ENCODE measurements at places on chromosomes 7 and 10.

DNA sequence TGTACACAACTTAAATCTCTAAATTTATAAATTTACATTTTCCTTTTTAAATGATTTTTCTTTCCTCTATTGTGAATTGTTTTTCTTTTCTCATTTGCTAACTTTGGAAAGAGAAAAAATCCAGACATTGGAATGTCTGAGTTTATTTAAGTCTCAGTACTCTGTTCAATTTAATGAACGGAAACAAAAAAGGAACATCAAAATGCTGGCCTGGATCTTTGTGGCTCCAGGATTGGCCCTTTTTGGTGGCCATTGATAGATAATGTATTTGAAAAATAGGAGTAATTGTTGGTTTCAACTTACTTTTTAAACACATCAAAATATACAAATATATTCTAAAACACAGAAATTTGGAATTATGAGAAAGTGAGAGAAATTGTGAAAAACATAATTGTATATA, 336.0 kb downstream of the SUGCT start:
- DNase-seq, result peak; percentile 47

DNA sequence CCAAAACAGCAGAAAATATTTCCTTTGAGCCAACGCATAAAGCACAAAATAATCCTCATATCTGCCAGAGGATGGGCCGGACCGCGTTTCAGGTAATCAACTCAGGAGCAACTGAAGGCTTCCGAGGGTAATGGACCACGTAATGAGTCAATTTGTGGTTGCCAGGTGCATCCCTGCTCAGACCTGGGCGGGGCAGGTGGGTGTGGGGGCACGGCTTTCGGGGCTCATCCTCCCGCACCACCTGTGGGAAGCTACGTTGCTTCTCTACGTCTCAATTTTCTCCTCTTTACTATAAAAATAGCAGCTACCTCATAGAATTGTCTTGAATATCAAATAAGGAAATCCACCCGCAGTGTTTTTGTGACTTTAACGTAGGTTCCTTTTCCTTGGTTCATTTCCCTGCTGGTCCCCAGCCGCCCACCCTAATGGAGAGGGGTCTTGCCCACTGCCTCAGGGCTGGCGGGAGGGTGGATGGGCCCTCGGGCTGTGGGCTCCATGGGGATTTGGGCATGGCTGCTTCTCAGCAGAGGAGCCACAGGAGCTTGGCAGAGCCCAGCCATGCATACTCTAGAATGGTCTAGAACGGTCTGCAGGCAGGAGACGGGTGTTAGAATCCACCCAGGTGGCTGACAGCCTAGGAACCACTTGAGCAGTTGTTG, 324.7 kb downstream of the ADARB2 start:
- no peak for DNase-seq

GRCh38 chr10:47322300-47323061, at the start of gene GDF2:
Gene GDF2 (plus strand): TSS chr10:47322454. CDS start chr10:47322669, 215 bp downstream.
- DNase-seq, result no peak

GRCh38 chr10:132282667-132283603, 24.8 kb downstream of the STK32C start:
- no peak for DNase-seq

- DNase-seq, result peak; percentile 14
These were observed 34.4 kb upstream of the SLC29A4 start for GRCh38 chr7:5248201-5248885.

- no peak for DNase-seq
These were observed 59.3 kb downstream of the C10orf105 start for GRCh38 chr10:71660313-71660712.

- peak; percentile 7 for DNase-seq
These were observed 448.1 kb upstream of the PODXL start for GRCh38 chr7:132004529-132004928.

- DNase-seq, result peak; percentile 73
These were observed 9.1 kb upstream of the DENND2A start for GRCh38 chr7:140649556-140650205.

- no peak for DNase-seq
These were observed 92.0 kb downstream of the CTBP2 start for GRCh38 chr10:125068406-125068805.

DNA sequence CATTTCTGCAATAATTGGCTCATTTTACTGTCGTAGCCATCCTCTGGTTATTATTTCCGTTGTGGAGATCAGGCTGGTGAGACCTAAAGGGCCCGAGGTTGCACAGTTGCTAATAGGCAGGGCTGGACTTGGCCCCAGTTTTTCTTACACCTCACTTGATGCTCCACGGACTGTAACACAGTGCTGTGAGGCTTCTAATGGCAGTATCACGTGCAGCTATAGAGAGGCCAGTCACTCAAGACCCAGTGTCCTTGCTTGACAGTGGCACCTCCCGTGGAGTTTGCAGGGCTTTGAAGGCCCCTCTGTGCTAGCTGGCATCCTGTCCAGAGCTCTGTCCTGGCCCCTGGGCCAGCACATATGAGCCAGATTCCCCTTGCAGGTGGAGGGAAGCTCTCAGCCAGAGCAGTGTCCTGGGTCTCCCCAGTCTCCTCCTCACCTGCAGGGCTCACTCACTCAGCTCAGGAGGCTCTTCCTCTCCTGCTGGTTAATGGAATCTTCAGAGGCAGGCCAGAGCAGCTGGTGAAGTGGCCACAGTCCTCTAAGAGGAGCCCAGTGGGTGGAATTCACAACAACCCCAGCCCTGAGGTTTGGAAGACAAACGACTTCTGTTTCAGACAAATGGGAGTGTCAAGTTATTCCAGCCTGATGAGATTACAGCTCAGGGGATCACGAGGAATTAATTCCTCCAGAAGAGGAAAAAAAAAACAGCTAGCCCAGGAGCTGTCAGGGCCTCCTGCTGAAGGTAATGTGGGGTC, 114.2 kb upstream of the FAM180A start:
- no peak for DNase-seq

- no peak for DNase-seq
These were observed 30.4 kb upstream of the ADD3 start for GRCh38 chr10:109977382-109977806.

- no peak for DNase-seq
These were observed 240.4 kb upstream of the CELF2 start for GRCh38 chr10:10777279-10777678.

DNA sequence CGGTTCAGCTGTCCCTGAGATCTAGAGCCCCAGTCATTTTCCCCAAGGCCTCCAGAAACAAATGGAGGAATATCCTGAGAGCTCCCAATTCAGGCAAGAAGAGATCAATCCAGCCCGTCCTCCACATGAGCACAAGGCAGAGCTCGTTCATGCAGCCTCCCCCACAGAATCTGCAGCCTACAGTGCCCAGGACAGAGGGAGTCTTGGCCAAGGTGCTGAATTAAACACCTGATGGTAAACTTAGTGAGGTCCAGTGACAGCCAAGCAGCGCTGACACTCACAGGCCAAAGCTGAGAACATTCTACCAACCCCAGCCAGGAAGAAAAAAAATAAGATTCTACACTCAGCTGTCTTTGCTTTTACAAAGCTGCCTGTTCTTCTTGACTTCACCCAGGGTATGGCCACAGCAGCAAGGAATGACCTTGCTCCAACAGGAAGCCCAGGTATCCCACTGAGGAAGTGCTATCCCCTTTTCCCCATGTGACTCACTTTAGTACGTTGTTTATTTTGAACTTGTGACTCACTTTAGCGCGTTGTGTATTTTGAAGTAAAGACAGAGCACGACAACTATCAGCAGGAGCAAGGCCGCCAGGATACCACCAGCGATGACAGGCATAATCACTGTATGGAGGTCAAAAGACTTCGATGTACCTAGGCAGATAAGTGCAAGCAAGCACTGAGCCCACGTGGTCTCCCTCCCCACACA, 4.4 kb upstream of the CUZD1 start:
- DNase-seq, result no peak

DNA sequence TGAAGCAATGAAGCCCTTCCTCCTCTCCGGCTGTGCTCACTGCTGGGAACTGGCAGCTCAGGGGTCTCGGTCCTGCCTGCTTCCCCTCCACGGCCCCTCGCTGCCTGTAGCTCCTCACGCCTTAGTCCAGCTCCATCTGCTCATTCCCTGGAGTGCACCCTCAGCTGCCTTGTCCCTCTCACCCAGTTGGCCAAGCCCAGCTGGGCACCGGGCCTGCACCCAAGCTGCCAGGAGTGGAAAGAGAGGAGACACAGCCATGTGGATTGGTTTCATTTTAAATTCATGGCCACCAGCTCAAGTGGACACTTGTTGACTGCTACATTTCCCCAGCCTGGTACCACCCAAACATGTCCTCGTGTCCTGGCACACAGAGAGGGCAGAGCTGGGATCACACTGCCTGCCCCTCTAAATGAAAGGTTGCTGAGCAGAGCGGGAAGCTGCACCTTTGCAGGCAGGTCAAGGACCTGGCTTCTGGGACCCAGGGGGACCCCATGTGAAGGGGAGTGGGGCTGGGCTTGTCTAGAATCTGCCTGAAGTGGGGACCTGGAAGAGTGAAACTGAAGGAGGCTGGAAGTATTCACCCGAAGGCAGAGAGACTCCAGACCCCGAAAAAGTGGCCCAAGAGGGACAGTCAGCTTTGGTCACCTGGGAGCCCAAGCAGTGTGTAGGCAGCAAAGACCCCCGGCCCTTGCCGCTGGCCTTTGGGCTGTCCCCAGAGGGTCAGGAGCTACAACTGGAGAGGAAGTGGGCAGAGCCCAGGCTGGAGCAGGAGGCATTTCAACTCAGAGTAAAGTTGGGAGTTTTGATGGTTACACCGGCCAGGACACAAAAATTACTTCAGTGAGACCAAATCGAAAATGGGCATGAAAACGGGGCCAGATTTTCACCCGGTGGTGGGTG, 15.0 kb upstream of the BNIP3 start:
- DNase-seq, result no peak

- no peak for DNase-seq
These were observed 15.0 kb downstream of the RET start for GRCh38 chr10:43091846-43092245.

DNA sequence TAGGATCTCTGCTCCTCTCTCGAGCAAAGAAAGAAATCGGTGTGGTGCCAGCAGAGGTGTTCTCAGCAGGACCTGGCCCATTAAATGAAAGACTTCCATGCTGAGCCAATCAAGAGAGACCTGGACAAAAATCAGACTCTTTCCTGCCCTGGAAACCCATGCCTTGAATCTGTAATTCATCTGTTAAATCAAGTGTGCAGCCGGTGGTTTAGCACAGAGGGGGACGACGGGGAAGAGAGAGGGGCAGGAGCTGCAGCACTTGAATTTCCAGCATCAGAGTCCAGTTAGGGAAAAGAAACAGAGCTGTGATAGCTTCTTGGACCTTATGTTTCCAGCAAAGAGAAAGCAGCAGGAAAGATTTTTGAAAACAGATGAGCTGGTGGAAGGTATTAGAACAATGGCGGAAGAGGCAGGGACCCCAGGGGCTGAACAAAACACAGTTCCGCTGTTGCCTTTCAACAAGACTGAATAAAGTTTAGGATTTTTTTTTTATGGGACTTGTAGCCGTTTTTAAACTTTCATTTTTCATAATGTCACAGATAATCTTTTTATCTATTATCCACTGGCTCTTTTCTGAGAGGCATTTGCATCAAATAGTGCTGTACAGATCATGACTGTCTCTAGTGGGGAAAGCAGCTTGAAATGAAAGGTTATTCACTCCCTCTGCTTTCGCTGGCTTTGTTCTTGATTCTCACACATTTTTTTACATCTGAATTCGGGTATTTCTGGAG, 543.6 kb upstream of the GALNT17 start:
- DNase-seq, result no peak

DNA sequence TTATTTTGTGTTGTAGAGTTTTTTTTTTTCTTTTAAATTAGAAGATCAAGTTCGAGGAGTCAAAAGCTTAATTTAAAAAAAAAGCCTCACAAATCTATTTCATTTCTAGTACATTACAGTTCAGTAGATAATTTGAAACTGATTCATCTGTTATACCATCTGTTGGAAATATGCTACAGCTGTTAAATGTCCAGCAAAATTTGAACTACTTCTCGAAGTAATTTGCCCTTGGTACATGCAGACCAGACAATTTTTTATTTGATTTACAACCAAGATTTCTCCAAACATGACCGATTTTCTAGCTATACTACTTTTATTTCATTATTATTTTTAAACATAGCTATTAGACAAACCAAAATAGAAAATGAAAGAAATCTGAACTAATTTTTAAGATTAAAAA, 647.9 kb downstream of the CNTNAP2 start:
- no peak for DNase-seq

- DNase-seq, result no peak
These were observed 43.4 kb downstream of the ZNF503 start for GRCh38 chr10:75358132-75358531.

GRCh38 chr10:4345877-4346646, 479.9 kb upstream of the AKR1E2 start:
- DNase-seq, result no peak

GRCh38 chr7:6730343-6730633, 23.5 kb upstream of the ZNF12 start:
- DNase-seq, result peak; percentile 42

- DNase-seq, result no peak
These were observed 171.0 kb downstream of the SND1 start for GRCh38 chr7:127822822-127823508.

DNA sequence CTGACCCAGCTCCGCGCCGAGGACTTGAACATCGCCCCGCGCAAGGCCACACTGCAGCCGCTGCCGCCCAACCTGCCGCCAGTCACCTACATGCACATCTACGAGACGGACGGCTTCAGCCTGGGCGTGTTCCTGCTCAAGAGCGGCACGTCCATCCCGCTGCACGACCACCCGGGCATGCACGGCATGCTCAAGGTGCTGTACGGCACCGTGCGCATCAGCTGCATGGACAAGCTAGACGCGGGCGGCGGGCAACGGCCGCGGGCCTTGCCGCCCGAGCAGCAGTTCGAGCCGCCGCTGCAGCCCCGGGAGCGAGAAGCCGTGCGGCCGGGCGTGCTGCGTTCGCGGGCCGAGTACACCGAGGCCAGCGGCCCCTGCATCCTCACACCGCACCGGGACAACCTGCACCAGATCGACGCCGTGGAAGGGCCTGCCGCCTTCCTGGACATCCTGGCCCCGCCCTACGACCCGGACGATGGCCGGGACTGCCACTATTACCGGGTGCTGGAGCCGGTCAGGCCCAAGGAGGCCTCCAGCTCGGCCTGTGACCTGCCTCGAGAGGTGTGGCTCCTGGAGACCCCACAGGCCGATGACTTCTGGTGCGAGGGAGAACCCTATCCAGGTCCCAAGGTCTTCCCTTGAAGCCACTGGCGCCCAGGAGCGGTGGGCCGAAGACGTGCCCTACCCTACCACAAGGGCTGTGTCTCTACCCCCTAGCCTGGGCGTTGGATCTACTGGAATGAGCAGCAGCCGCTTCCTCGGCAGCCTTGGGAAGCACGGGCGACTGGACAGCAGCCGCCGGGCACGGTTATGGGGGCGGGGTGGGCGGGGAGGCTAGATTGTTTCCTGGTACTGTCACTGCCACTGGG, 945 bp downstream of the ADO start:
- peak; percentile 45 for DNase-seq

- no peak for DNase-seq
These were observed 91.3 kb downstream of the CYTH3 start for GRCh38 chr7:6181136-6181535.
